ENCODE measurements at places on chromosomes 5 and 9.

DNA sequence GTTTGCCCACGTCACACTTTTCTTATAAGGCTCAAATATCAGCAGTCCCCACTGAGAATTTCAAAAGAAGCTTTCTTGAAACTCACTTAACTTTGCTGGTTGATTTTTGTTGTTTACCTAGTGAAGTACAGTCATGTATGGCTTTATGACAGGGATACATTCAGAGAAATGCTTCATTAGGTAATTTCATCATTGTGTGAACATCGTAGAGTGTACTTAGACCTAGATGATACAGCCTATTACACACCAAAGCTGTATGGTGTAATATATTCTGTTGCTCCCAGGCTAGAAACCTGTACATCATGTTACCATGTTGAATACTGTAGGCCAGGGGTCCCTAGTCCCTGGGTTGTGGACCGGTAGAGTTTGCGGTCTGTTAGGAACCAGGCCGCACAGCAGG is 177.0 kb downstream of the ARRDC3 start:
- DNase-seq = no peak

- DNase-seq = no peak
Observed at GRCh38 chr5:169706758-169707450, 69.8 kb downstream of the DOCK2 start.

GRCh38 chr9:17532461-17532860 is 46.4 kb upstream of the SH3GL2 start:
- no peak for DNase-seq

DNA sequence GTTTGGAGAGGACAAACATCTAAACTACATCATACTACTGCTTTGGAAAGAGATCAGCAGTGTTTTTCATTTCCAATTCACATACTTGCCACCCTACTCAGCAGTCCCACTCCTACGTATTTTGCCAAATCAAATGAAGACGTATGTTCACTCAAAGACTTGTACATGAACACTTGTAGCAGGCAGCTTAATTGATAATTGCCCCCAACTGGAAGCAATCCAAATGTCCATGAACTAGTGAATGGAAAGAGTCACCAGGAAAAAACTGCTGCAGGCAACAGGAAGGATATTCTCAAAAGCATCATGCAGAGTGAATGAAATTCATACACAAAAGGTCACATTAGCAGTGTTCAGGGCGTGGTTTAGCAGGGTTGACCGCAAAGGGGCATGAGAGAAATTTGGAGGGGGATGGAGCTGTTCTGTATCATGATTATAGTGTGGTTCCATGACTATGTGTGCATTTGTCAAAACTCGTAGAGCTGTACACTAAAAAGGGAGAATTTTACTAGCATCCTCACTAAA is 38.8 kb downstream of the PAEP start:
- DNase-seq = no peak

DNA sequence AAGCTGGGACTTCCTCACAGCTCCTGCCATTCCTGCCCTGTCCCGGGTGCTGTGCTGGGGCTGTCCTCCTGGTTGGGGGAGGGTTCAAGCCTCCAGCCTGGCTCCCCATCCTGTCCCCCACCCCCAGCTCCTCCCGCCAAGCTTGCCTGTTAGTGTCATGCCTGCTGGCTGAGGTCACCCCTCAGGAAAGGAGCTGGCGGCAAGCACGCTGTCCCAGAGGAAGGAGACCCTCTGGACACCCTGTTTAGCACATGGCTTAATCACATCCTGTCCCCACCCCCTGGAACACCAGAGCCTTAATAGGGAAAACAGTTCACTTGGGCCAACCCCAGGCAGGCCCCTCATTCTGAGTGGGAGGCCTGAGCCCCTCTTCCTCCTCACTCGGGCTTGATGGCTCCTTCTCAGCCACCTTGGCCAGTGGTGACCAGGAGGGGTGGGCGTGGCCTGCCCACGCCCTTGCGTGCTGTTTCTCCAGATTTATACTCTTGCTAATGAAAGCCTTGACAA is 9.2 kb upstream of the PHYHD1 start:
- no peak for DNase-seq

DNA sequence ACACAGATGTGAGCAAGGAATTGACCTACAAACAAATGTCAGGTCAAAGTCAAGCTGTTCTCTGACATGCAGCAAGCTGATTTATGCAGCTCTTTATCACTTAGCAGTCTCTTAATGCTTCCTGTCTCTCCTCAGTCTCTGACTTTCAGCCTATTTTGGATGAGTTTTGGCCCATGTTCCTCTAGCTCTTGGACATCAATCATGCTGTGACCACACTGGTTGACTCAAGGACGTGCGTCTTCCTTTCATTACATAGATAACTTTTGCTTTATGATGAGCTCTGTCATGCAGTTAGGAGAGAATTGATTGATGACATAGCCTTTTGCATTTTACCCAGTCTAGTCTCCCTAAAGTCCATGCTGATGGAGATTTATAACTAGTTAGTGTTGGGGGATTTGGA is 9.4 kb upstream of the REEP5 start:
- DNase-seq = no peak

DNA sequence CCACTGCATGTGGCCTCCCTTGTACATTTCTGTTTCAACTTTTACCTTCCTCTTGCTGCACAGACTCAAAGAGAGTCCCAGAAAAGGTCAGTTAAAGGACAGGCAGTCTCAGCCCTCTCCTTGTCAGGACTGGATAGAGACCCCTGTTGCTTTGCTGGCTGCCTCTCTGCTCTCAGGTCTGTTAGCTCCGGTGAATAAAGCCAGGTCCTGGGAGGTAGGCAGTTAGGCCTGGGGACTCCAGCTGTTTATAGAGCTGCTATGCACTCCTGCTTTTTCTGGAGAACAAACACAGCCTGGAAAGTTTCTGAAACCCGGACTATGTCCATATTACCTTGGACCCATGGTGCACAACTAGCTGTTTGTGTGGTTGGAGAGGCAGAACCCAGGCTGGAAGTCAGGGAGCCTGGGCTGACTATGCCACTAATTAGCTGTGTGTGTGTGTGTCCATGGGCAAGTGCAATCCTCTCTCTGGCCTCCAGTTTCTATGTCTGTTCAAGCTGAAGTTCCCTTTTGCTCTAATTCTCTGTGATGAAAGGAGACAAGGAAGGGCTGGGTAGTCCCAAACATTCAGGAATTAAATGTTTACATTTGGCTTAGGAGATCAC is 42.9 kb downstream of the GLRA1 start:
- no peak for DNase-seq

DNA sequence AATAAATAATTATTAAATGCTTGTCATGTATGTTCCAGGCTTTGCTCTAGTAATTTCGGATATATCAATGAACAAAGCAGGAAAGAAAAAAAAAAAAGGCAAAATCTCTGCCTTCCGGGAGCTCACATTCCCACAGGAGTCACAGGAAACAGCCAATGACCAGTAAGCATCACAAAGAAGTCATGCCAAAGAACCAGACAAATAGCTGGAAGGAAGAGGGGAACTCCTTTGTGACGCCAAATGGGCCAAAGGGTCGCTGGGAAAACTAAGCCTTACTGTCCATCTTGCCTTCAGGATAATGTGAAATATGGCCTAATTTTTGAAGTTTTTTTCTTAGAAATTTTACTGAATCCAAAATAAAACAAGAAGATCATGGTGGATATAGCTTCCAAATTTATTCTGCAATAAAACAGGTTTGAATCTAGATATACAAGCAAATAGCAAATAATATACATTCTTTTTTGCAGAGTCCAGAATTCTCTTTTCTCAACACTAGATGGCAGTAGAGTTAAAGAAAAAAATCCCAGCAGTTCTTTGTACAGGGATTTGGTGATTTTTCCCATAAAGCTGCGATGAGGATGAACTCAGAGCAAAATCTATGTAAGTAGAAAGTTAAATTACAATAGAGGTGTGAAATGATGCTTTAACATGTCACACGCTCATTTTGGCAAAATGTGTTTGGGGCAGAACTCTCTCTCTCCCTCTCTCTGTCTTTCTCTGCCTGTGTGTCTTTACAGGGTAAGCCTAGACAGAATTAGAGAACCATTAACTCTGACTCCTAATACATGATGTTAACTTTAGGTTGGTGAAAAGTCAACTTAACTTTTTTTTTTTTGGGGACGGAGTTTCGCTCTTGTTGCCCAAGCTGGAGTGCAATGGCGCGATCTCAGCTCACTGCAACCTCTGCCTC is 60.0 kb upstream of the TUT7 start:
- no peak for DNase-seq

GRCh38 chr5:62960781-62961180 is 382.2 kb downstream of the LRRC70 start:
- no peak for DNase-seq

DNA sequence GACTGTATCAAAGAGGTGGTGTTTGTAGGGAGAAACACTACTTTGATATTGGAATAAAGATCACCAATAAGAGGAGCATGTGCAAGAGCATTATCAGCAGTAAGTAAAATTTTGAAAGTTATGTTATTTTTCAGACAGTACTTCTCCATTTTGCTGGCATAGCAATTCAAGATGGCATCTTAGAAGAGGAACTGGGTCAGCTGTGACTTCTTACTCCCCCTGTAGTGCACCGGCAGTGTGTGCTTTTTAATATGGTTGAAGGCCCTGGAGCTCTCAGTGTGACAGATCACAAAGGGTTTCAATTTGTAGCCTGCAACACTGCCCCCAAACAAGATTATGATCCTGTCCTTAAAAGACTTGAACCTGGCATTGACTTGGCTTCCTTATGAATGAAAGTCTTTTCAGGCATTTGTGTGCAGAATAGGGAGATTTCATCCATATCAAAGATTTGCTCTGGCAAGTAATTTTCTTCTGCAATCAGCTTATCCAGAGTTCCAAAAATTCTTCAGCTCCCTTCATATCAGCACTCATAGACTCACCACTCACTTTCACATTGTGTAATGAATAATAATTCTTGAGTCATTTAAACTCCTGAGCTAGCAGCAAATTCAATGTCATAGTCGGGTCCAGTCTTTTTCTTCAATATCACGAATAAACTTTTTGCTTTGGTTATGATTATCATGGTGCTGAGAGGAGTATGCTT is 105.7 kb upstream of the MAMDC2 start:
- no peak for DNase-seq

DNA sequence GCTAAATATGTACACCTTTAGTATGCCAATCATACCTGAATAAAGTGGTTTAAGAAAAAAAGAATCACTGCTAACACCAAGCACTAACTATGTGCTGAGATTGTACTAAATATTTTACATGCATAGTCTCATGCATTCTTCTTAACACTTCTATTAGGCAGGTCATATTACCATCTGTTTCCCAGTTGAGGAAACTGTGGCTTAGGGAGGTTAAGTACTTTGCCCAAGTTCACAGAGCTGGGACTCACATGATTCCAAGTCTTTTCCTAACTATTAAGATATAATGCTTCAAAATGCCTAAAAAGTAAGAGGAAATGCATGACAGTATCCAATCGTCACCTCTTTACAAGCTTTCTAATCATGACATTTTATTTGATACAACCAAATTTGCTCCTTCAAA is 69.2 kb upstream of the PLPP6 start:
- DNase-seq = no peak

DNA sequence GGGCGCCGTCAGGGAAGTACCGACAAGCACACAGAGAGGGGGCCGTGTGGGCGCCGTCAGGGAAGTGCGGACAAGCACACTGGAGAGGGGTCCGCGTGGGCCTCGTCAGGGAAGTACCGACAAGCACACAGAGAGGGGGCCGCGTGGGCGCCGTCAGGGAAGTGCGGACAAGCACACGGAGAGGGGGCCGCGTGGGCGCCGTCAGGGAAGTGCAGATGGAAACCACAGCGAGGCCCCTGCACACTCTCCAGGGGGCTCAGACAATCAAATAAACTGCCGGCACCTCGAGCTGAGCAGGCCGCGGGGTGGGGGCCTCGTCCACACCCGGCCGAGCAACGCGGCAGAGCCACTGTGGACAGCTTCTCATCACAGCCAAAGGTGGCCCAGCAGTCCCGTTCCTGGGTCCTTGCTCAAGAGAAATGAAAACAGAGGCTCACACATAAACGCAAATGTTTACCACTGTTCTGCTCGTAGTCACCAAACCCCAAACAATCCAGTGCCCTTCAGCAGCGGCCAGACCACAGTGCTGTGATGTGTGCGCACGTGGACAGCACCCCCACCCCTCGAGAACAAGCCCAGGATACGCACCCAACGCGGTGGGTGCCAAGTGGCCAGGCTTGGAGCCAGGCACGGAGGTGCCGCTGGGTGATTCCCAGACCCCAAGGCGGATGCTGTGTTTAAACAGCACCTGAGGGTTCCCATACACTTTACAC is 24.7 kb downstream of the TPPP start:
- DNase-seq = no peak

DNA sequence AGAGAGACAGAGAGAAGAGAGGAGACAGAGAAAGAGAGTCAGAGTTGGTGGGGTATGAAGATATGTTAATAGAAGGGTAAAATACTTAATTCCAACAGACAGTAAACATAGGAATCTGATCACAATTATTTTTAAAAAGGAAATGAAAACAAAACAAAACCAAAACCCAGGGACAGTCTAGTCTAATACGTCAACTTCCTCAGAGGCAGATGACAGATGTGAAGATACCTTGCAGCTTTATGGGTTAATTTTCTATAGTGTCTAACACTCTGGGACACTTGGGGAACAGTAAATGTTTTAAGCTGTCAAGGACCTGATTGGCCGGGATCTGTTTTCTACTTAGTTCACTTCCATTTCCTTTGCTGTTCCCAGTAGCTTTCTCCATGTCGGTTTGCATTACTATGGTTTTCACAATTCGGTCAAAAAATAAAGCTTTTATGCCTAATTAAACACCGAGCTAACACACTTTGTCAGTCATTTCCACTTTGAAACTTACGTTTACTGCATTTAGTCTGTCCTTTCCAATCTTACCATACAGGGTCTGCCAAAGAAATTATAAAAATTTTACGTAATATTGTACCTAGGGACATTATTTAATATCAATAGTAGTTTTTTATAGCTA is 216.5 kb downstream of the MCTP1 start:
- DNase-seq = no peak

DNA sequence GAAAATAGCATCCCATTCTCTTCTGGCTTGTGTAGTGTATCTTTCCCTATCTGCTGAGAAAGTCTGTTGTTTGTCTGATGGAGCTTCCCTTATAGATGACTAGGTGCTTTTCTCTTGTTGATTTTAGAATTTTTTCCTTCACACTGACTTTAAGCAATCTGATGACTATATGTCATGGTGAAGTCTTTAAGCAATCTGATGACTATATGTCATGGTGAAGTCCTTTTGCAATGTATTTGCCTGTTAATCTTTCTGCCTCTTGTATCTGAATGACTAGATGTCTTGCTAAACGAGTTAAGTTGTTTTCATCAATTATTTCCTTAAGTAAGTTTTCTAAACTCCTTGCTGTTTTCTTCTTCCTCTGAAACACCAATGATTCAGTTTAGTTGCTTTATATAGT is 80.5 kb downstream of the RNF130 start:
- no peak for DNase-seq

- no peak for DNase-seq
Observed at GRCh38 chr9:137366891-137367381, 56.0 kb downstream of the EXD3 start.

- DNase-seq = no peak
Observed at GRCh38 chr5:5626412-5626811, 203.9 kb downstream of the ICE1 start.

DNA sequence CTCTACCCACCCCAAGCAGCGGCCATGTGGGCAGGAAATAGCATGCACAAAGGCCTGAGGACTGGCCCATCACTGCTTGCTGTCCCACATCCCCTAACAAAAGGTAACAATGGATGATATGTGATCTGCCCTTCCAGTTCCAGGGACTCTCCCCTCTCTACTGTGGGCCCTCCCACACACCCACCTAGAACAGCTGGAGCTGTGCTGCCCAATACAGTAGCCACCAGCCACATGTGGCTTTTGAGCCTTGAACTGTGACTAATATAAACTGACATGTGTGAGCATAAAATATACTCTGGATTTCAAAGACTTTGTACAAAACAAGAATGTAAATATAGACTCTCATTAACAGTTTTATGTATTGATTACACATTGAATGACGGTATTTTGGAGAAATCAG is 78.1 kb downstream of the C5orf15 start:
- DNase-seq = no peak
